ENCODE measurements at places on chromosomes 16 and 17.

GRCh38 chr16:78844682-78845081 is 745.2 kb downstream of the WWOX start:
- no peak for DNase-seq

GRCh38 chr17:75130632-75131277 is 787 bp downstream of the NT5C start:
- DNase-seq = peak; percentile 71

DNA sequence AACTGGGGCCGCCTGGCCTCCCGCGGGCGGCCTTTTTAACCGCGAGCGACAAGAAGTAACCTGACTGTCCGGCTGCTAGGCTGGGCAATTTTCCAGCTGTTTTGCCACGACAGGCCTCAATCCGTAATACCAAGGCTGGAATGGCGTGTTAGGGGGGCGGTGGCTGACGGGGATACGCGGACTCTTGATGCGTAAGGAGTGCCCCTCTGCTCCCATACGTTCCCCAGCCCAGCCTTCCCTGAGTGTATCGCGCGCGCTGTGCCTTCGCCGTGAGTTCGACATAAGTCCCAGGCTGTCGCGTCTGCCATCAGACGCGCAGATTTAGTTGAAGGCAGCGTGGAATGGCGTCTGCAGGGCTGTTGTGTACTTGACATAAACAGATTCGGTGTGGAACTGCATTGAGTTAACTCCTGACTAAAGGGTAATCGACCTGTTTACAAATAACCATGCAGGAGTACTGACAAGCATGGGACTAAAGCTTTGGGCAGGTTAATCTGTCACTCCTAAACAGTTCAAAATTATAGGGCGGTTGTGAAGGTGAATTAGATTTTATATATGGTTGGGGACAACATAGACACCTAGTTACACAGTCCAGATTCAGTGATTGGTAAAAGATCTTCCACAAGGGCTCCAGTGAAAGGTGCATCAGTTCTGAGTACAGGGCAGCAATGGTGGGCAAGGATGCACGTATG is 16.6 kb upstream of the ERN1 start:
- peak; percentile 69 for DNase-seq

- no peak for DNase-seq
Measured at GRCh38 chr16:68356249-68356918, 45.6 kb downstream of the PRMT7 start.

GRCh38 chr17:16380640-16381495 is at the start of gene UBB:
UBB (plus strand) TSS chr17:16381091; CDS start chr17:16381908, 817 bp downstream.
- DNase-seq = peak; percentile 98

GRCh38 chr17:30095507-30096244 is 20.9 kb upstream of the NSRP1 start:
- peak; percentile 74 for DNase-seq

- DNase-seq = no peak
Measured at GRCh38 chr16:6701096-6701495, 631.5 kb upstream of the RBFOX1 start.

DNA sequence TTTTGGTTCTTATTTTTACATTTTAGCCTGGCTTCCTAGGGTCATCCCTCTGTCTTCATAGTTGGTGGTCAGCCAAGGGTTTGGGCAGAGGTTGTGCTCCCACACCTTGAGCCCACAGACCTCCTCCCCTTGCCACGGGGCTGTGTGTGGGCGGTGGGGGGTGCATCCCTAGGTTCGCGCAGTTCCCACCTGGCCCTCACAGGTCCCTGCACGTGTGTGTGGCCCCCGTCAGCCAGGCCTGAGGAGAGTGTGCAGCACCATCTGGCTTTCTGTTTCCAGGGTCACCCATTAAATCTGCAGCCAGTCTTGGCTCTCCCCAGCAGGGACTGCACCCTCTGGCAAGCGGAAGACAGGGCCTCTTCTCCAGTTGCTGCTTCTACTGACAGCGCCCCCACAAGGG is 13.6 kb upstream of the OGFOD3 start:
- no peak for DNase-seq

DNA sequence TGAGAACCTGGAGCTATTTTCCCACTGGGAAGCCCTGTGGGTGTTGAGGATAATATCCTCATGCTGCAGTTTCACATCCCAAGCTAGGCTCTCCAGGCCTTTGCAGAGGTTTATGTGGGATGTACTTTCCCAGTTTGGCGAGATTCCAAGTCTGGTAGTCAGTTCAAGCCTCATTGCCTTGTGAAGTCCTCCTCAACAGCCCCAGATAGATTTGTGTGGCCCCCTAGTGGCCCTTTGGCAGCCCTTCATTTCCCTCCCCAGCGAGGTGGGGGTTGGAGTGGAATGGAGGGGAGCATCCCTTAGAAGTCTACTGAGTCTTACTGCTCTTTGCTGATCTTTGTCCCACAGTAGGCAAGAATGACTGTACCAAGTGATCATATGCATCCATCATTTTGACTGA is 137.9 kb downstream of the CDH11 start:
- DNase-seq = peak; percentile 82

- no peak for DNase-seq
Measured at GRCh38 chr16:5066511-5066910, 755 bp upstream of the C16orf89 start.

GRCh38 chr17:1100382-1100781 is 79.4 kb downstream of the ABR start:
- DNase-seq = no peak

DNA sequence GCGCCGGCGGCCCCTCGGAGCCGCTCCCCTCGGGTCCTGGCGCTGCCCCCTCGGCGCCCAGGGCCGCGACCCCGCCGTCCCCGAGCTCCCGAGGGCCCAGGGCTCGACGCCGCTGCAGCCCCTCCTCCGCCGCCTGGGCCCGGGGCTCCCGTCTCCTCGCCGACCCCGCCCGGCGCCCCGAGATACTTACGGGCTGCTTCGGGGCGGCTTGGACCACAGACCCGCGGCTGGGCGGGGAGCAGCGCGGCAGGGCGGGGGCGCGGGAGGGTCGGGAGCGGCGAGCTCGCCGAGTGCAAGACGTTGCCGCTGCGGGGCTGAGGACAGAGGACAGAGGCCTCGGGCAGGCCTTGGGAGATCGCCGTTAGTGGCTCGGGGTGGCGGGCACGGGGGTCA is 290 bp downstream of the TOB1 start:
- DNase-seq = no peak

DNA sequence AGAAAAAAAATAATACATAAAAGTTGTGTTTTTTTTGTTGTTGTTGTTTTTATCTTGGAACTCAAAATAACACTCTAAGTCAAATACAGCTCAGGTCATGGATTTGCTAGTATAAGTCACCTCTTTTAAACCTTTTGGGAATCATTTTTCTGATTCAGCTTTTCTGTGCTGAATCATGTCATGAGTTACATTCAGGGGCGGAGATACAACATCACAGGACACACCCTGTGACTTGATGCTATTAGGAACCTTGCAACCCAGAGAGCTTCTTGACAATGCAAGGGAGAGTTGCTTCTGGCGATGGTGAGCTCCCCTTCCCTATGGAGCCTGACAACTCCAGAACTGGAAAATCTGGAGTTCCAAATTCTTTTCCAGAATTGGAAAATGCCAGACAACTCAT is 358.3 kb upstream of the C16orf82 start:
- no peak for DNase-seq

DNA sequence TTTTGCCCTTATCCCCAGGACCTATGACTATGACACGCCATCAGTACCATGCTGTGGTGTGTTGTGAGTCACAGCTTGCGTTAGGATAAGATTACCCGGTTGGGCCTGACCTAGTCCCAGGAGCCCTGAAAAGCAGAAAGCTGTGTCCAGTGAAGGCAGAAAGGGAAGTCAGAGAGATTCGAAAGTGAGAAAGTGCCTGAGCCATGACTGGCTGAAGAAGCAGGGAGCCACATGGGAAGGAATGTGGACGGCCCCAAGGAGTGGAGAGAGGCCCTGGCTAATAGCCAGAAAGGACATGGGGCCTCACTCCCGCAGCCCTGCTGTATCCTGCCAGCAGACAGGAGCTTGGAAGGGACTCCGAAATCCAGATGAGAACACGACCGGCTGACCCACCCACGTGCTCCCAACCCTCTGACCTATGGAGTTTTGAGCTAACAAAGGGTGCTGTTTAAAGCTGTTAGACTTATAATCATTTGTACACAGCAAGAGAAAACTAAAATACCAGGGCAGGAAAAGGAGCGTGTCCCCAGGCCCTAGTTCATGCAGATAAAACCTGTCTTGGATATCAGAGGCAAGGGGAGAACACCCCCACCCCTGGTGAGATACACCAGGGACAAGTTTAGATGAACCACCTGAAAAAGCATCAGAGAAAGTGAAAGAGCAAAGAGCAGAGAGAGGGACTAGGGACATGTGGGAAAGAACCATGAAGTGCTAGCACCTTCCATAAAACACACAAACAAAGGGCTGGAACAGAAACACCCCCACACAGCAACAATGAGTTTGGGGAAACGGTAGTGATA is 115.3 kb downstream of the SLC39A11 start:
- DNase-seq = peak; percentile 95

All from Karpas-422 (cell line).